ENCODE measurements at places on chromosomes 12 and 14. TPM values are rescaled to one million over a fixed set of nuclear protein-coding genes. Genes with fewer than 3 reads are reported as not detected.

ANAPC5 gene
- 106 TPM for total RNA-seq

- H3K27me3 ChIP-seq = peaks cover 6% of the 10 kb centered on the region
- no peaks in the 10 kb centered on the region for H3K36me3 ChIP-seq
- no peak overlapping the region for H3K27ac ChIP-seq
- no peak for DNase-seq
- H3K4me3 ChIP-seq = no peak overlapping the region
- H3K4me1 ChIP-seq = no peaks in the 10 kb centered on the region
Measured at GRCh38 chr12:103105971-103106597, 148.6 kb downstream of the ASCL1 start.

GRCh38 chr14:76022991-76023390, 37.4 kb downstream of the IFT43 start:
- no peaks in the 10 kb centered on the region for H3K27me3 ChIP-seq
- H3K4me3 ChIP-seq = no peak overlapping the region
- H3K4me1 ChIP-seq = no peaks in the 10 kb centered on the region
- no peak overlapping the region for H3K27ac ChIP-seq

DNA sequence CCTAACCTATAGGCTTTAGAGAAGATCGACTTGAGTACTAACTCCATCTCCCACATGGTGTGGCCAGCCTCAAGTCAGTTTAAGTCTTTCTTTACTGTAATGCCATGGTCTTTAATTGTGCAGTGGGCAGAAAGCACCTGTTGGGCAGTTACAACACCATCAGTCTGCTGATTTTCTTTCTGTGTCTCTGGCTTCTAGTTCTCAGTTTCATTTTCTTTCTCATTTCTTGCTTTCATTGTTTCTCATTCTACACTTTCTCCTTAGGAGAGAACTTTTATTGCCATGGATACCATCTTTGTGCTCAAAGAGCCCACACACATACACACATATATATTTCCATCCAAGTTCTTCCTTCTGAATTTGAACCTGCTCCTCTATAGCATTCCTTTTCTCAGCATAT, 96.1 kb upstream of the SLC16A7 start:
- H3K4me3 ChIP-seq = no peak overlapping the region
- peaks cover 9% of the 10 kb centered on the region for H3K27me3 ChIP-seq
- H3K4me1 ChIP-seq = peaks cover 4% of the 10 kb centered on the region
- H3K27ac ChIP-seq = no peak overlapping the region
- no peak for DNase-seq

GRCh38 chr12:12157424-12157823, 86.7 kb downstream of the BCL2L14 start:
- no peak overlapping the region for H3K27ac ChIP-seq
- H3K27me3 ChIP-seq = no peaks in the 10 kb centered on the region
- no peak overlapping the region for H3K4me3 ChIP-seq
- H3K36me3 ChIP-seq = peaks cover 27% of the 10 kb centered on the region

- H3K36me3 ChIP-seq = no peaks in the 10 kb centered on the region
- no peak overlapping the region for H3K27ac ChIP-seq
- H3K4me3 ChIP-seq = no peak overlapping the region
- DNase-seq = no peak
- H3K4me1 ChIP-seq = no peaks in the 10 kb centered on the region
- H3K27me3 ChIP-seq = no peaks in the 10 kb centered on the region
Measured at GRCh38 chr12:31780096-31780495, 51.3 kb upstream of the AMN1 start.

DNA sequence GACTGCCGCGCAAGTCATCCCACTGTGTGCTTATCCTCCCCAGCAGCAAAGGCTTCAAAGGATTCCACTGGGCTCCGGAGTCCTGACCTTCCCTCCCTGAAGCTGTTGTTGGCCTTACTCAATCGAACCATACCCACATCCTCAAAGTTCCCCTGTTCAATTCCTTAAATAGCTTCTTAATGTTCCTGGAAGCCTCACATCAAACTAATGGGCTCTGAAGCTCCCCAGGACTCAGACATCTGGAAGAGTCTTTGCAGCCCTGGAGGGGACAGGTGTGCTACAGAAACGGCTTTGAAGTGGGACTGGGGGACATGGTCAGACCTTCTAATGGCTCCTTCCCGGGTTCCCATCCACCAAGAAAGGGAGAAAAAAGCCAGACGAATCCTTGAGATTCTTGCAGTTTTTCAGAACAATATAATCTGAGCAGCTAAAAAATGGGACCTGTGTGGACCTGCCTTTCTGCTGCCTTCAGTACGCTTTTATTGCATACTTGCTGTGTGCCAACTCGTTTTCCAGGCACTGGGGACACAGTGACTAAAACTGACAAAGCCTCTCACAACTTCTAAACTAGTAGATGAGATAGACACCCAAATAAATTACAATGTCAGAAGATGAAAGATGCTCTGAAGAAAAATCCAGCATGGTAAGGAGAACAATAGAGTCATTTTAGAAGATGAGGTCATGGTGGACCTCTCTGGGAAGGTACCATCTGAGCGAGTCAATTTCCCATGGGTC, 204.5 kb downstream of the MON2 start:
- no peak overlapping the region for H3K27ac ChIP-seq

DNA sequence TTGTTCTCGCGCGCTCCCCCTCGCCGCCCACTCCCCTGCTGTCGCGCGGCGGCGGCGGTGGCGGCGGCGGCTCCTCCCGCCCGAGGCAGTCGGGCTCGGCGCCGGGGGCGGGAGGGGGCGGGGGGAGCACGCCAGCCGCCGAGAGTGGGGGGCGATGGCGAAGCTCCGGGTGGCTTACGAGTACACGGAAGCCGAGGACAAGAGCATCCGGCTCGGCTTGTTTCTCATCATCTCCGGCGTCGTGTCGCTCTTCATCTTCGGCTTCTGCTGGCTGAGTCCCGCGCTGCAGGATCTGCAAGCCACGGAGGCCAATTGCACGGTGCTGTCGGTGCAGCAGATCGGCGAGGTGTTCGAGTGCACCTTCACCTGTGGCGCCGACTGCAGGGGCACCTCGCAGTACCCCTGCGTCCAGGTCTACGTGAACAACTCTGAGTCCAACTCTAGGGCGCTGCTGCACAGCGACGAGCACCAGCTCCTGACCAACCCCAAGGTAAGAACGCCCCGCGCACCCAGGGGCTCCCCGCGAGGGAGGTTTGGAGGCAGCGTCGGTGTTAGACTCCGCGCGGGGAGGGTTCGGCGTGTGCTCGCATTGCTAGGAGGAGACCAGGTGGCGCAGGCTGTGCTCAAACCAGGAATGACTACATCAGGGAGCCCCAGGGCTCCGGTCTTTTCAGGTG, 629 bp downstream of the KCNMB4 start:
- H3K27me3 ChIP-seq = peaks cover 8% of the 10 kb centered on the region
- H3K4me3 ChIP-seq = peak overlapping the region; percentile 90
- H3K27ac ChIP-seq = no peak overlapping the region
- peak; percentile 78 for DNase-seq

GRCh38 chr14:75198291-75198933, 22.0 kb upstream of the TMED10 start:
- H3K4me3 ChIP-seq = no peak overlapping the region
- DNase-seq = peak; percentile 94
- H3K27ac ChIP-seq = peak overlapping the region; percentile 82
- no peaks in the 10 kb centered on the region for H3K36me3 ChIP-seq
- no peaks in the 10 kb centered on the region for H3K27me3 ChIP-seq

- peaks cover 79% of the 10 kb centered on the region for H3K27me3 ChIP-seq
- H3K4me3 ChIP-seq = no peak overlapping the region
- peaks cover 5% of the 10 kb centered on the region for H3K4me1 ChIP-seq
- H3K27ac ChIP-seq = no peak overlapping the region
- H3K36me3 ChIP-seq = peaks cover 2% of the 10 kb centered on the region
Measured at GRCh38 chr14:56816574-56817391, 6.5 kb upstream of the OTX2 start.

DNA sequence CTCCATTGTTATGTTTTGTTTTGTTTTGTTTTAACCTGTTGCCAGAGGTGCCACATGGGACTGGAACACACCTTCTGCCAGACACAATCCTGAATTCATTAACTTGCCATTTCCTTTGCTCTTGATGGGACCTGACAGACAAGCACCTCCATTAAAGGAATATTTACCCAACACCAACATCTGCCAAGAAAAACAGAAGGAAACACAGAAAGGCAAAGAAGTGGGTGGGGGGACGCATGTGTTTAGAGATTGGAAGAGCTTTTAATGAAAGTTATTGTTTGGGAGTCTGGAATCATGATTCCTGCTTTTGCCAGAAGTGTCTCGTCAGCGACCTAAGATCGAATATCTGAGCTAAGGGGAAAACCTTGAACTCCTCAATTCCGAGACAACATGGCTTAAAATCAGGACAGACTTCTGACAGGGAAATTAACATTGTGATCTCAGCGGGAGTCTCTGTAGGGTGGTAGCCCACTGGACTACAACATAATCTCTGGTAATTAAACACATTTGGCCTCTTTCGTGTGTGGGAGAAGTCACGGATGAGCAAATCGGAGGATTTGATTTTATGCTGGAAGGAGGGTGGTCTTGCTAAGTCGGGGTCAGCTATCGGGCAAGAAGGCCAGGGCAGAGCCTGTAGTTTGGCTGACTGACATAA, 210.4 kb upstream of the FAR2 start:
- peaks cover 46% of the 10 kb centered on the region for H3K4me1 ChIP-seq
- no peaks in the 10 kb centered on the region for H3K27me3 ChIP-seq
- H3K4me3 ChIP-seq = no peak overlapping the region
- no peak overlapping the region for H3K27ac ChIP-seq

IQSEC3 gene
- total RNA-seq = not detected

SOAT2 gene
- total RNA-seq = not detected

CLEC7A gene
- total RNA-seq = not detected

GRCh38 chr12:44749566-44749965, 126.5 kb downstream of the NELL2 start:
- H3K4me1 ChIP-seq = peaks cover 10% of the 10 kb centered on the region
- DNase-seq = no peak
- no peak overlapping the region for H3K4me3 ChIP-seq

DNA sequence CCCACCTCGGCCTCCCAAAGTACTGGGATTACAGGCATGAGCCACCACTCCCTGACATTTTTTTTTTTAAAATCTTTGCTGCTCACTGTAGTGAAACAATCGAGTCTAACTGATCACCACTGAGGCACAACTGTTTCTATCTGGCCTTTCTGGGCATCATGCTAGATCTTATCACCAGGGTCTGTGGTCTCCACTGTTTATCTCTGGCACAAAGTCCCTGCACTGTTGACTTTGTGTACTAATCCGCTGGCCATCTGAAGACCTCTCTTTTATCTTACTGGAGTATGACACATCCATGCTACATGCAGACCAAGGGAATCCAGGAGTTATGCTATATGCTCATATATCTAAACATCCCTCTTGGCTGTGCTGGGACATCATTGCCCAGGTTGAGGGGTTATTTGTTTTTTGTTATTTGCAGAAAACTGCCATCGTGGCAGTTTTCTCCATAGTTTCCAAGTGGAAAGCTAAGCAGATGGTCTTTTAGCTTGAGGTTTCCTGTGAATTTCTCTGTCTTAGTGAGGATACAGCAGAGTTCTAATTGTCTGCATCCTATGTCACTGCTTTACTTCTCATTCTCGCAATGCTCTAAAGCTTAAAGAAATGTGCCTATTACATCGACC, 456.9 kb downstream of the CCER1 start:
- no peak for DNase-seq
- H3K27ac ChIP-seq = no peak overlapping the region
- H3K27me3 ChIP-seq = no peaks in the 10 kb centered on the region
- H3K36me3 ChIP-seq = no peaks in the 10 kb centered on the region
- H3K4me3 ChIP-seq = no peak overlapping the region

OTX2 gene
- not detected for total RNA-seq

DNA sequence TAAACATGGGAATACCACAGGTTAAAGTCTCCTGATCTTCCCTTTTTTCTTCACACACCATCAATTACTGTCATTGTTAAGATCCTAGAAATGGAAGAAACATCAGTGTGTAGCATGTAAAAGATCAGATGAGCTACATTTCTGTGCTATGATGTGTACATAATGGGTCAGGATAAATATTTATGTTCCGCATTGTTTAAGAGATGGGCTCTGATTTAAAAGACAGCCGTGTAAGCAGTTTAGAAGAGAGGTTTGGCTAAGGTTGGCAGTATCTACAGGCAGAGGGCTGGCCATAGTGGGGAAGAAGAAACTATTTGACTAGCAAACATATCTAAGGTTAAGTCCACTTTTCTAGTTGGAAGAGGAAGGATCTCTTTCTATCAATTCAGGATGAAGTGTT, 49.4 kb downstream of the LRRC9 start:
- DNase-seq = no peak
- no peak overlapping the region for H3K27ac ChIP-seq
- peaks cover 11% of the 10 kb centered on the region for H3K4me1 ChIP-seq
- no peak overlapping the region for H3K4me3 ChIP-seq
- peaks cover 5% of the 10 kb centered on the region for H3K27me3 ChIP-seq

SMARCD1 gene
- total RNA-seq = 50.8 TPM

- peaks cover 62% of the 10 kb centered on the region for H3K4me1 ChIP-seq
- peaks cover 4% of the 10 kb centered on the region for H3K36me3 ChIP-seq
- H3K27ac ChIP-seq = peak overlapping the region; percentile 97
- no peaks in the 10 kb centered on the region for H3K27me3 ChIP-seq
- no peak for DNase-seq
- H3K4me3 ChIP-seq = peak overlapping the region; percentile 19
Measured at GRCh38 chr12:27595231-27595642, 71.2 kb downstream of the PPFIBP1 start.

- no peaks in the 10 kb centered on the region for H3K36me3 ChIP-seq
- H3K27ac ChIP-seq = no peak overlapping the region
- H3K4me3 ChIP-seq = no peak overlapping the region
- no peak for DNase-seq
- no peaks in the 10 kb centered on the region for H3K4me1 ChIP-seq
Measured at GRCh38 chr14:91299121-91300115, 54.9 kb upstream of the GPR68 start.

DNA sequence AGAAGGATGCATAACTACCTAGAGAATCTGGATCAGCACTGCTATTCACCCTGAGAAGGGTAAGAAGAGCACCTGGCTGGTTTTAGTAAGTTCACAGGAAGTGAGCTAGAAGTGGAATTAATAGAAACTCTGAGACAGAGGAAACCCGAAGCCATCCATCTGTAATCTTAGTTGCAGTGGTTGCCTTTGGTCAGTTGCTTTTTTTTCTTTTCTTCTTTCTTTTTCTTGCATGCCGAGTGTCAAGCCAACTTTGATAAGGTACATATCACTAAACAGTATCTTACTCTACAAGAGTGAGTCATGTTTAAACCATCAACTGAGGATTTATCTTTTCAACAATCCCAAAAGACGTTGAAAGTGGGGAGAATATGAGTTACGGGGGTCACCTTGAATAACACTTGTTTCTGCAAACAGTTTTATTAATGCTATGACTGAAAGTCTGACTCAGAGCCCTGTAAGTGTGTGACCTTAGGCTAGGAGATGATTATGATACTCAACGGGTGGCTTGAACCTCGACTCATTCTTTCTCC, 26.7 kb downstream of the C12orf75 start:
- H3K36me3 ChIP-seq = peaks cover 18% of the 10 kb centered on the region
- DNase-seq = no peak
- H3K27ac ChIP-seq = peak overlapping the region; percentile 27
- H3K4me3 ChIP-seq = no peak overlapping the region
- H3K4me1 ChIP-seq = peaks cover 52% of the 10 kb centered on the region
- no peaks in the 10 kb centered on the region for H3K27me3 ChIP-seq

CFAP54 gene
- 0.15 TPM for total RNA-seq

DNA sequence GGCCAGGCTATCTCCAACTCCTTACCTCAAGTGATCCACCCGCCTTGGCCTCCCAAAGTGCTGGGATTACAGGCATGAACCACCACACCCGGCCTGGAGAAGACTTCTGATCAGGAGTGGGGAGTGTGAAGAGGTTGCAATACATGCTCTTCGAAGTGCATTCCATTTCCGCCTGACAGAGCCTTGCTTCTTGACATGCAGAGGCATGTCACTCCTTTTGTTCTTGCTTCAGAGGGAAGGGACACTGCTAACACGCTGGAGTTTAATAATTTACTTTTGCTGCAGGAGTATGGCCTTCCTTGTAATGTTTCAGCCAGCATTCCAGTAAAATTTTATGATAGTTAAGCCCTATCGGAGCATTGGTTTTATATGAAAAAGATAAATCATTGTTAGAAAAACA, 74.9 kb downstream of the SLC25A47 start:
- H3K4me1 ChIP-seq = peaks cover 53% of the 10 kb centered on the region
- H3K27me3 ChIP-seq = no peaks in the 10 kb centered on the region
- H3K4me3 ChIP-seq = no peak overlapping the region
- DNase-seq = no peak
